ENCODE measurements at places on chromosomes 2 and 18.
A peak's percentile ranks its signal among the peaks of the same experiment; 100 is the strongest.

- peak; percentile 64 for DNase-seq
Observed at GRCh38 chr2:160429248-160430000, 64.2 kb downstream of the RBMS1 start.

DNA sequence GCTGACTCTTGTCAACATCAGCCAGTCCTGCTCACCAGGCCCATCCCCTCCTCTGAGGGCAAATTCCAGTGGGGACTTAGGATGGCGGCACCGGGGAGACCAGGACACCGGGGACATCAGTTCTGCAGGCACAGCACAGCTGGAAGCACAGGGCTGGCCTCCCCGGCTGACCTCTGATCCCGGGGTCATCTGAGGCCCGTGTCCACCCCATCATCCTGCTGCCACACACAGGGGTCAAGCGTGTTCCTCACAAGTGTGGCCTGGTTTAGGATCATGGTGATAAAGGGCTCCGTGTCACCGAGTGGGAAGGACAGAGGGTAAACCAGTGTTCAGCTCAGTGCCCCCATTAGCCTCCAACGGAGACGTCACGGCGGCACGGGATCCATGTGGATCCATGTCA, 58.1 kb upstream of the CTDP1 start:
- DNase-seq: no peak

GRCh38 chr2:199279146-199279545, 178.6 kb downstream of the SATB2 start:
- no peak for DNase-seq

GRCh38 chr2:40103163-40103562, 324.1 kb upstream of the THUMPD2 start:
- DNase-seq: no peak

GRCh38 chr2:29715655-29716054, 205.7 kb downstream of the ALK start:
- DNase-seq: no peak

DNA sequence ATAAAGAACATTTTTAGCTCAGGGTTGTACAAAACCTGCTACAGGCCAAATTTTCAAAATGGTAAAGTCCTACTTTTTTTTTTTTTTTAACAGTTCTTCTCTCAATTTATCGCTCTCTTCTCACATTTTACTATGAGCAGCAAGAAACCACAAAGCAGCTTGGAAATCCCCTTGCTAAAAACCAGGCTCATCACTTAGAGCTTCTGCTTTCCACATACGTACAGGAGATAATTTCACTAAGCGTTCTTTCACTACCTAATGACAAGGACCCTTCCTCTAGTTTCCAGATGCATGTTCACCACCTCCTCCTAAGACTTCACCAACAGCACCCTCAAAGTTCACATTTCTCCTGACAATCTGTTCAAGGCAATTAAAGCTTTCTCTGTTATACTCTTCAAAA, 294.9 kb upstream of the CYRIA start:
- no peak for DNase-seq

DNA sequence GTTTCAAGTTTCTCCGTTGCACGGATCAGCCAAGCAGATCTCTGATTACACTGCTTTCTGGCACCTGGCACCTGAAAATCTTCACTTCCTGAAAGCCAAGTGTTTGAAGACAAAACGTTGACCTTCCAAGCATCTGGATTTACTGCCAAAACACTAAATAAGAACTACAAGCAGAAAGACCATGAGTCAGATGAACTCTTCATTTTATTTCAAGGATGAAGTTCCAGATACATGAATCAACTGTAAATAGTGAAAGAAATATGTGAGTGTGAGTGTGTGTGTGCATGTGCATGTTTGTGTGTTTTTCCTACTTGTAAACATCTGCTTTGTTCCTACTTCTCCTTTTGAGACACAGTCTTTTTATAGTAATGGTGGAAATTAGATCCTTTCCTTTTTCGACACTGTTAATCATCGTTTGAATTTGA, 60.0 kb upstream of the DTNA start:
- DNase-seq: no peak

DNA sequence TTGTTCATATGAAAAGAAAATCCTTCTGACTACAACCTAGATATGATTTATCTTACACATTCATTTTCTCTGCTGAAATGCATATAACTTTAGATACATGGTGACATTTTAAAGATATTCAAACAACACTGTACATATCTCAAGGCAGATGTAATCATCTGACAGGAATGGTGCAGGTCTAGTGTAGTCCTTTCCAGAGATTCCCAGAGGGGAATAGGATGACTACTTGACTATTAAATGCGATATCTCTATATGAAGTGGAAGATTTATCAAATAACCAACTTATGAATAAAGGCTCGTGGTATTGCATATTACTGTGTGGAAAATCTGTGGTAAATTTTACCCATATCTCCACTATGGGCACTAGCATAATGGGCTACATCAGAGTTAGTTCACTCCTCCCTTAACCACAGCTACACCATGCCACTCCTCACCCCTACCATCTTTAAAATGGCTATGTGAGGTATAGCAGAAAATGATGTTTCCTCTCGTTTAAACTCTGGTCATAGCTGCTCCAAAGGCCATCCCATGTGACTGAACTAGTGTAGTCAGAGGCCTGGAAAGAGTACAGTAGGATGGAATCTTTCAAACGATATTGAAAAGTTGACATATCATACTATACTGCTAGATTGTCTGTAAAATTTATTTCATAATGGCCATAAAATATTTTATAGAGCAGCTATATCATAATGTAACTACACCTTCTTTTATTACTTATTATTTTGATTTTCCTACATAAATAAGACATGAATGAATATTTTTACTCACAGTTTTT, 9.1 kb upstream of the ITPRID2 start:
- no peak for DNase-seq

DNA sequence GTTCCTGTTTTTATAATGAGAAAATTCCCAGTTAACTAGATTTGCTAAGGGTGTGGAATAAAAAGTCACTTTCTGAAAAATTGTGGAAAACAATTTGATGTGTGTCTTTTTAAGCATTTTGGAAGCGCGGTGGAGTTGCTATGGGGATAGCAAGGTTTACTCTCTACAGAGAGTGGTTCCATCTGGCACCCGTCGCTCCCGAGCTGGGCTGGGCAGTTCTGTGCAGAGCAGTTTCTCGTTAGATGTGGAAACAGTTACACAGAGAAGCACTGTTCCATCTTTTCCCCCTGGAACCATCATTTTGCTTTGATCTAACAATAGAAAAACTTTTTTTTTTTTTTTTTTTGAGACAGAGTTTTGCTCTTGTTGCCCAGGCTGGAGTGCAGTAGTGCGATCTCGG, 17.4 kb downstream of the LDLRAD4 start:
- no peak for DNase-seq
